ENCODE measurements at places on chromosomes 11 and 22.

DNA sequence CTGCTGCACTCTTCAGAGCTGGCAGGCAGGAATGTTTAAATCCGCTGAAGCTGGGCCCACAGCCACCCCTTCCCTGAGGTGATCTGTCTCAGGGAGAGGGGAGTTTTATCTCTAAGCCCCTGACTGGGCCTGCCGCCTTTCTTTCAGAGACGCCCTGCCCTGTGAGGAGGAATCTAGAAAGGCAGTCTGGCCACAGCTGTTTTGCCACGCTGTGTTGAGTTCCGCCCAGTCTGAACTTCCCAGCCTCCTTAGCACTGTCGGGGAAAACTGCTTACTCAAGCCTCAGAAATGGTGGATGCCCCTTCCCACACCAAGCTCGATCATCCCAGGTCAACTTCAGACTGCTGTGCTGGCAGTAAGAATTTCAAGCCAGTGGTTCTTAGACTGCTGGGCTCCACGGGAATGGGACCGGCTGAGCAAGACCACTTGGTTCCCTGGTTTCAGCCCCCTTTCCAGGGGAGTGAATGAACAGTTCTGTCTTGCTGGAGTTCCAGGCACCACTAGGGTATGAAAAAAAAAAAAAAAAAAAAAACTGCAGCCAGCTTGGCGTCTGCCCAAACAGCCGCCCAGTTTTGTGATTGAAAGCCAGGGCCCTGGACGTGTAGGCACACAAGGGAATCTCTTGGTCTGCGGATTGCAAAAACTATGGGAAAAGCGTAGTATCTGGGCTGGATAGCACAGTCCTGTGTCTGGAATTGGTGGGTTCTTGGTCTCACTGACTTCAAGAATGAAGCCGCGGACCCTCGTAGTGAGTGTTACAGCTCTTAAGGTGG, 127.4 kb downstream of the SPON1 start:
- DNase-seq, result no peak

- no peak for DNase-seq
These were observed 93.9 kb upstream of the PITPNB start for GRCh38 chr22:28012832-28013460.

GRCh38 chr11:125072218-125072960, 9.3 kb downstream of the SLC37A2 start:
- DNase-seq, result no peak

DNA sequence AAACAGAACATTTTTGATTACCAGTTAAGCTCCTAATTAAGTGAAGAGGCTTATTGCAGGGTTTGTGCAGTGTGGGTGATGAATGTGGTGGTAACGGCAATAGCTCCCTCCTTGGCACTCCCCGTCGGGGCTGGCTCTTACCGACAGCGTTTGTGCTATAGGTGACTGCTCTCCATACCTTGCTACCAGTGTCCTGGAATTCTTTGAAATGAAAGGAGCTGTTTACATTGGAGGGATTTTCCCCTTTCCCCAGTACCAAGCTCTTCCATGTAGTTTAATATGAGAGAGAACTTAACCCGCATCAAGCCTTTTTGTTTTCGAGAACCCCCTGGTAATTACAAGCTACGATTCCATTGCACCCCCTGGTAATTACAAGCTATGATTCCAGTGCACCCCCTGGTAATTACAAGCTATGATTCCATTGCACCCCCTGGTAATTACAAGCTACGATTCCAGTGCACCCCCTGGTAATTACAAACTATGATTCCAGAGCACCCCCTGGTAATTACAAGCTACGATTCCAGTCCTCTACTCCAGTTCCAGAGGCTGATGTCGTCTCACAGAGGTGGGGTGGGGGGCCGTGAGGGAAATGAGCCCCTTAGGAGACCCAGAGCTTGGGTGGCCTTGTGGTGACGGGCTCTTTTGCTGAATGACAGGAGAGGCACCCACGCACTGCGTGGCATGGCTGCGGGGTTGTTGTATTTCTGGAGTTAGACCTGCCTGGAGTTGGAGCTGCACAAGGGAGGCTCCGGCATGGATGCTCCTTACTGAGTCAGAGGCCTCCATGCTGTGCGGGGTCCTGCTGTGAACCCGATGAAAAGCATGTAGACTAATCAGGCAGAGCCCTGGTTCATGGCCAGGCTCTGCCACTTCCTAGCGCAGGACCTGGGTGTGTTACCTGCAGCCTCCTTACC, 205.3 kb downstream of the TBC1D22A start:
- no peak for DNase-seq

DNA sequence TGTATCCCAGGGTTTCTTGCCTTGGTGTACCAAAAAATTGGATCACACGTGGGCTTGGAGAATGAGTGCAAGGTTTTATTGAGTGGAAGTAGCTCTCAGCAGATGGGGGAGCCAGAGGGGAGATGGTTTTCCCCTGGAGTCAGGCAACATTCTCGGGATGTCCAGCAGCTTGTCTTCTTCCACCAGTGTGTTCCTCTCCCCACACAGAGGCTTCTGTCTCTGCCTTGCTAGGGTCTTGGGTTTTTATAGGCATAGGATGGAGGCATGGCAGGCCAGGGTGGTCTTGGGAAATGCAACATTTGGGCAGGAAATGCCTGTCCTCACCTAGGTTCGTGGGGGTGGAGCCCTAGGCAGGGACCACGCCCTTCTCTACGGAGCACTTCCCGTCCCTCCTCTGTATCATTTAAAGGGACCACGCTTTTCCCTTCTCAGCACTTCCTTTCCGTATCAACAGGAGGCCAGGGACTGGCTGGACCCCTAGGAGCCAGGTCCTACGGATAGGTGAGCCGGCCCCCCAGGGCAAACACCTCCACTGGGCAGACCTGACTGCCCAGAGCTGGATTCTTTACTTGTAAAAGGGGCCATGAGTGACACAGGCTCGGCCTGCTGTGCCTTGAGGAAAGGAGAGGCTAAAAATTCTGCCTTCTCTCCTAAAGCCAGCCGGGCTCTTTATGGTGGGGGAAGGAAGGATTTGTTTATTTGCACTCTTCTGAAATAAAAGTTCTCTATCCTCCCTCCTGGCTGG, 55.3 kb upstream of the CCDC188 start:
- no peak for DNase-seq

GRCh38 chr11:106420048-106420665, 342.7 kb downstream of the AASDHPPT start:
- DNase-seq, result no peak

GRCh38 chr11:75815345-75816168, 547 bp downstream of the UVRAG start:
- DNase-seq, result peak; percentile 48

GRCh38 chr22:31944700-31945442, 536 bp downstream of the YWHAH start:
- peak; percentile 41 for DNase-seq

- DNase-seq, result no peak
These were observed 74.2 kb downstream of the KIRREL3 start for GRCh38 chr11:126926376-126926791.

DNA sequence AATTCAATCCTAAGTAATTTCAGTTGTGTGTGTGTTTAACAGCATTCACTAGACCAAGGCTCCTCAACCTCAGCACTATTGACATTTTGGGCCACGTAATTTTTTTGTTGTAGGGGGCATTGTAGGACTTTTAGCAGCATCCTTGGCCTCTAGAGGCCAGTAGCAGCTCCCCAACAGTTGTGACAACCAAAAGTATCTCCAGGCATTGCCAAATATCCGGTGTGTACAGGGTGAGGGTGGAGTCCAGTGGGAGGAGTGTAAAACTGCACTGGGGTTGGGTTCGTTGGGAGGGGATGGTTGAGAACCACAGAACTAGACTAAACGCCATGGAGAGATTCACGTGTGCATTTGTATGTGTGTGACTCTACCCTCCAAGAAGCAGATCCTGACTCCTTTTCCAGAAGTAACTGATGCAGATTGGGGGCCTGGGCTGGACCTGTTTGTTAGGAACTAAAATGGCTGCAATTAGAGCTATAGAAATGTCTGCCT, 5.9 kb upstream of the PHF21A start:
- DNase-seq, result peak; percentile 9

DNA sequence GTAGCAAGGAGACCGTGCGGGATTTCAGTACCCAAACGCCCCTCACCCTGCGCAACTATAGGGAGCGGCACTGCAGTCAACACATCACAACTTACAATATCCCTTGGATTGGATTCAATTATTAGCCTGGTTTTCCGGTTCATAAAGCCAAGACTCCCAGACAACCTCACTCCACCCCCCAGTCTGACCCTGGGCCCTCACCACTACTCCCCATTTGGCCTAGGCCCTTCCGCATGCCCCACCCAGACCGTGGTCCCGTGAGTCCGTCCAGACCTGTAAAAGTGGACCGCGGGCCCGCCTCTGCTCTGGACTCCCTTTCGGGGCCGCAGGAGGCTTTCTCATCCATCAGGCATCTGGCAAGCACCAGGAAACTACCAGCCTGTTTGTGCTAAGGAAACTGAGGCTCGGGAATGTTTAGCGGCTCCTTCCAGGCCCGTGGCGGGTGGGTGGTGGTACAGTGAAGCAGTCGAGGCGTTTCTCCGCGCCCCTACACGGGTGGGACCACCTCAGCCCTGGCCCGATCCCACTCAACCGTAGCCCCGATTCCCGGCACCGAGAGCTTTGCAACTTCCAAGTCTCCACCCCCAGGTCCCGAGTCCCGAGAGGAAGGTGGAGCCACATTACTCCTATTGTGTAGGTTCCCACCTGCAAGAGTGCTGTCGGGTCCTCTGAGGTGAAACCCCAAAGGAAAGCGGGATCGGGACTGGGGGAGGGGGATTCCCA, 679 bp upstream of the DPP3 start:
- no peak for DNase-seq

DNA sequence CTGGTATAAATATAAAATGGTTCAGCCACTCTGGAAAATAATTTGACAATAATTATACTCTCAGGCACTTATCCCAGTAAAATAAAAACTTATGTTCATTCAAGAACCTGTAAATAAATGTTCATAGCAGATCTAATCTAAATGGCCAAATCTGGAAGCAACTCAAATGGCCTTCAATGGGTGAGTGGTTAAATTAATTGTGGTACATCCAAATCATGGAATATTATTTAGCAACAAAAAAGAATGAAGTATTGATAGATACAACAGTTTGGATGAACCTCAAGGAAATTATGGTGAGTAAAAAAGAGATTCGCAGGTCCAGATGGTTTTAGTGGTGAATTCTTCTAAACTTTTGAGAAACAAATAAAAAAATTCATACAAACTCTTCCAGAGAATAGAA, 287.0 kb upstream of the ZC3H12C start:
- DNase-seq, result no peak

- no peak for DNase-seq
These were observed at the start of gene LDHA for GRCh38 chr11:18394275-18394927. Gene LDHA, plus strand, starts transcription at chr11:18394563. Its CDS starts 2,280 bp downstream, at chr11:18396843.

DNA sequence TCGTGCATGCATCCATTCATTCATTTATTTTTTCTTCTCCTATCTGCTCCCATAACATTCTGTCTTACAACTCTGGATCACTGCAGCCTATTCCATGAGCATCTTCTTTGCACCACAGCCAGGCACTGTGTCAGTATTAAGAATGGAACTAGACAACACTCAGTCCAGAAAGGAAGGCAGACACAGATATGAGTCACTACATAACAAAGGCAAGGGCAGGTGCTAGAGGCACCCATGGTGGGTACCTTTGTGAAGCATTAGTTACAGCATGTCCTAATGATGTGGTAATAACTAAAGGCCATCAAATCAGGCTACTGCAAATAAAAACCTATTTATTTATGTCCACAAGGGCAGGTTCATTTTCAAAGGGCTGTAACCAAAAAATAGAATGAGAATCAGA, 28.1 kb downstream of the TENM4 start:
- DNase-seq, result no peak

All from BE2C (cell line).